ENCODE measurements at places on chromosomes 4 and X. TPM values are rescaled to one million over a fixed set of nuclear protein-coding genes. Genes with fewer than 3 reads are reported as not detected.

- no peak for DNase-seq
Measured at GRCh38 chr4:94635177-94635576, 122.6 kb upstream of the BMPR1B start.

SATL1 gene
- not detected for total RNA-seq

GRCh38 chr4:83046693-83047473 is 11.9 kb downstream of the COPS4 start:
- no peak for DNase-seq

DNA sequence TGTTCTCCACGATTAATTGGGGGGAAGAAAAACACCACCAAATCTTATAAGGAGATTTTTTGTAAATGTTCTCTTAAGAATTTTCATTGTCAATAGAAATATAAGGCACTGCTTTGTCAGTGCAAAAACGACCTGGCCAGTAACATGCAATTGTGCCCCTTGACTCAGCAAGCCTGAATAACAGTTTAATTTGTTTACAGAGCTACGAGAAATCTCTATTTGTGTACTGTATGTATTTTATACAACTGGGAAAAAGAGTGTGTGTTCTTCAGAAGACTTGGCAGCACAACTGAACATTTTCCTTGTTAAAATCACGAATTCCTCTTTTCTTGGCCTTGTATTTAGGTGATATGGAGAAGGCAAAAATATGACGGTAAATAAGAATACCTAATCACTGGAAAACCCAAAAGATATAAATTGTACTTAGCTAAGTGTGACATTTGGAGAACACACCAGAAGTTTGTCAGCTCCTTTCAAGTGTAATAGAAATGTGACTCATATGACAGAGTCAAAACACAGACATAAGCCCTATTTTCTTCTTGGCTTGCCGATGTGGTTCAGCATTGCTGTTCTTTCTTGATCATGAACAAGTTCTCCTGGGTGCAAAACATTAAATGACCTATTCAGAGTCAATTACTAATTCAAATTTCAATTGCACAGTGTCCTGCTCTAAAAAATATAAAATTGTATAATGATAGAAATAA is 945.0 kb upstream of the INTU start:
- no peak for DNase-seq

DNA sequence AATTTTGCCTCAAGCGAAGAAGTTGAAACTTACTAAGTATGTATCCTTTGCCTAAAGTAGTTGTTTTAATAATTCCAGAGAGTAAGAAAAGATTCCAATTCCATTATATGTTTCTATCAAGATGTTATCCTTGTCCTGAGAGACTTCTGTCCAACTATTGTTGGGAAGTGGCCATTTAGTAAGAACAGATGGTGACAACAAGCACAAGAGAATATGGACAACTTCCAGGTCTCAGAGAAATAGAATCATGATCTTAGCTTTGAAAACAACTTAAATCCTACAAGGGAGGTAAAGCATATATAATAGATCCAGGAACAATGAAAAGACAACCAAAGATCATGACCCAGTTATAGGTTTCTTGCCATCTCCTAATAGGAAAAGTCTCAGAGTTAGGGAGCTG is 486.6 kb upstream of the PCDH10 start:
- DNase-seq, result no peak

All from Daoy (cell line).